ENCODE measurements at places on chromosomes 5 and 9.

GRCh38 chr5:124264499-124264898, 481.9 kb downstream of the ZNF608 start:
- no peak for DNase-seq

DNA sequence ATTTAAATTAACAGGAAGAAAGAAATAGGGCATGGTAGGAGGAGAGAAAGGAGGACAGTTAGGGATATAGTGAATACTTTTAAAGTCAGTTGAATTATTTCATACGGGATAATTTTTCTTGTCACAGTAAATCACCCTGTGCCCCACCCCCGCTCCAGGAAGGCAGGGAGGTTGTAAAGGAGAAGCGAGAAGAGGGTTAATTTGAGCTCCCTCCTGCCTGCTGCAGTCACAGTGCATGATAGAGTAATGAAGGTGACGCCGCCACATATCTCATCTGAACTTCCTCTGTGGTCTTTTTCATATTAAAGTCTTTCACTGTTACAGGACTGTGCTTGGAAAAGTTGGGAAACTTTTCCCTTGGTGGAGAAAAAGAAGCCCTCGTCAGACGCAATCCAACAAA, 896 bp upstream of the PCSK5 start:
- DNase-seq = no peak

- DNase-seq = no peak
These were observed 118.2 kb downstream of the ENTREP1 start for GRCh38 chr9:69443178-69443577.

DNA sequence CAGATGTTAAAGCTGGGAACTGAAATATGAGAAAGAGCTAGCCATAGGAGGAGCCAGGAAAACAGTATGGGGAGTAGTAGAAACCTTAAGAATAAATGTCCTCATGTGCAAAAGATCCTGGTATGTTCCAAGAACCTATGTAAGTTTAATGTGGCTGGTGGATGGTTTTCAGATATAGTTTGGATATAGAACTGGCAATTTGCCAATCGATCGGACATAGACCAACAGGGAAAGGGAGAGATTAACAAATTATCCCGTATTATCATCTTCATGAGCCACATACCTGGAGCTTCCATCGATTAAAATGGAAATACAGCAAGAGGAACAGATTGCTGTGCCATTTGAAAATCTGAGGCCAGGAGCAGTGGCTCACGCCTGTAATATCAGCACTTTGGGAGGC, 388.7 kb downstream of the PRELID2 start:
- no peak for DNase-seq

DNA sequence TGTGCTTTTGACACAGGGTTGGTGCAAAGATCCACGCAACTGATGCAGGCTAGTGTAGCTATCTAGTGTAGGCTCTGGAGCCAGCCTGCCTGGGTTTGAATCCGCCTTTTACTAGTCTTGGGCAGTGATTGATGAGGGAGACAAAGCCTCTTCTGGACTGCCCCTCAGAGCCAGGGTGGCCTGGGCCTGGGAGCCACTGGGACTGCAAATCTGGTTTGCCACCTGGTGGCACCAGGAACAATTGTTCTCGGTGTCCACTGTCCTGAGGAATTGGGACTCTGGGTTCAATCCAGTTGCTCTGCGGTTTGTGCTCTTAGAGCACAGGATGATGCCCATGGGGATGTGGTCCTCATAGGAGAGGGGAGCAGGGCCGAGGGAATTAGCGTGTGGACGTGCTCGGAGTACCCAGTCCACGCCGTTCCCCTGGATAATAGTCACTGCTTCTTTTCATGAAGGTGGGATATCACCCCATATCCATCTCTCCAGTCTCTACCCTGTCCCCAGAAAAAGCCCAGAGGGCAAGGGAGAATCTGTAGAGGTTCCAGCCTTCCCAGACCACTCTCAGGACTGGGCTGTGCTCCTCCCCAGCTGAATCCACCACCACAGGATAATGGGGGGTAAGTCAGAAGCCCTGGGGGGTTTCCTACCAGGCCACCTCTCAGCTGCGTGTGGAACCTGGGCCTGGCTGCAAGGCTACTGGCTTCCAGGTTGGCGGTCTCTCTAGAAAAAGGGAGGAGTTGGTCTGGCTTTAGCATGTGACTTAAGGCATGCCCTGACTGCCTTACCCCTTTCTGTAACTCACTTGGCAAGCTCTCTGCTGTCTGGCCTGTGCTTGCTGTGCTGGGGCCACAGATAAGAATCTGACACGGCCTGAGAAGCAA, 1.9 kb downstream of the B4GALT7 start:
- no peak for DNase-seq

DNA sequence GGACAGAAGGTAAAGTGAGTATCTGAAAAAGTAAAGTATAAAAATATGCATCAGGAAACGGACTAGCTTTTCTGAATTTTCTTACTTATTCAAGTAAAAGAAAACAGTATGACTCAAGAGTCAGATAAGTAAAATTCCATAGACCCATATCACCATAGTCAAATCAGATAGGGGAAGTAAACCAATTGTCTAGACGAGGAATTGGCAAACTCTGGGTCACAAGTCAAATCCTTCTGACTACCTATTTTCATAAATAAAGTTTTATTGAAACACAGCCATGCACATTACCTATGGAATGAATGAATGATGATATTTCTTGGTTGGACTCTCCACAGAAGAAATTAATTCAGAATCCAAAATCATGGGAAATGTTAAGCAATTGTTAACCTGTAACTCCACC, 59.1 kb upstream of the TMC1 start:
- no peak for DNase-seq

- DNase-seq = no peak
These were observed 51.2 kb upstream of the ADRA1B start for GRCh38 chr5:159864885-159865691.

DNA sequence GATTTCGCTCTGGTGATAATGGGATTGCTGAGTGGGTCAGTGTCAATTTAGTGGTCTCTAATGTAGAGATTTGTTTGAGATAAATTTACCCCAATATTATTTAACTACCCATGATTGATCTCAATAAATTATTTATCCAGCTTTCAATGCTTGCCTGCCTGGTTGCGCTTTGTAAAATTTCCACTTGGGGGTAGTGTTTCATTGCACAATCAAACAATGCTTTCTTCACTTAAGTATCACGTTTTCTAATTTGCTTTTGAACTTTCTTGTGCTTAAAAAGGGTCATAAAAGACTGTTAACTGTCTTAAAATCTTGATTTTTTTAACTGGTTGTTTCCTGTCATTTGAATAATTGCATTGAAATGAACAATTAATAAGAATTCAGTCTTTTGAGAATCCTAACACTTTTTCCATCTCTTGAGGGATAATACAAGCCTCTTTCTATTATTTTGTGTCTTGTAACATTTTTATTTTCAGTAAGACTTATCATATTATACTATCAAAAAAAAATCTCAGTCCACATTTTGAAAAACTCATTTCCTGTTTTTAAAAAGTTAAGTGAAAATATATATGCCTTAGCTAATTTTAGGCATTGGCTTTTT, 18.7 kb downstream of the HSD17B4 start:
- no peak for DNase-seq

DNA sequence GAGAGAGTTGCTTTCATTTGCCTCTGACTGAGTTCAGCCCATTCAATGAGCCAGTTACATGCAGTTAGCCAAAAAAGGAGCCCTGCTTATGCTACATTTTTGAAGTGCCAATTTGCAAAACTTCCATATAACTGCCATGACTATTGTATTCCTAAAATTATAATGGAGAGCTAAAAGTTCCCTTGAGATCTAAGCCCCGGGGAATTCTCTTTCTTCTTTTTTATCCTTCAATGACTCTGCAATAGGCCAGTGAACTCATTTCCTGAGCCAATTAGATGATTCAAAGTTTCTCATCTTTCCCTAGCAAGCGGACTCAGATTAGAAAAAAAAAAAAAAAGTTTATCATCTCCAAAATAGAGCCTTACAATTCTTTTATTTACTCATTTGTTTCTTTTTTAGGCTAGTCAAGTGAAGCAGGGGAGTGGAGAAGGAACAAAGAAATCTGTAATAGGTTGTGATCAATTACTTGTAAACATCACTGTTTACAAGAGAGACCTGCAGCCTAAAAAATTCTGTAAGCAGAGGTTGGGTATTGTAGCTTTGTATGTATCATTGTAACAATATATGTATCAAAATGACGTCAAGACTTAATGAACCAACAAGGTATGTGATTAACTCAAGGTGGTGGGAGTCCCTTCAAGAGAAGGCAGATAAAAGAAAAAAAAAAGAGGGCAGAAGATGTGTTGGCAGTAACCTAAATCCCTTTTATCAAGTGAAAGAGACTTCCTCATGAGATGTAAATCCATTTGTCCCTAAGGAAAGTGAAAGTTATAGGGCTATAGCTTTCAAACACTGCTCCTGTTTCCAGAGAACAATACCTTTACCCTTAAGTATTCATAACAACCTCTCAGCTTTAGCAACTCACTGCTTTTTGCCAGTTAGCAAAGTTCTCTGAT, 48.7 kb upstream of the HOMER1 start:
- DNase-seq = no peak

DNA sequence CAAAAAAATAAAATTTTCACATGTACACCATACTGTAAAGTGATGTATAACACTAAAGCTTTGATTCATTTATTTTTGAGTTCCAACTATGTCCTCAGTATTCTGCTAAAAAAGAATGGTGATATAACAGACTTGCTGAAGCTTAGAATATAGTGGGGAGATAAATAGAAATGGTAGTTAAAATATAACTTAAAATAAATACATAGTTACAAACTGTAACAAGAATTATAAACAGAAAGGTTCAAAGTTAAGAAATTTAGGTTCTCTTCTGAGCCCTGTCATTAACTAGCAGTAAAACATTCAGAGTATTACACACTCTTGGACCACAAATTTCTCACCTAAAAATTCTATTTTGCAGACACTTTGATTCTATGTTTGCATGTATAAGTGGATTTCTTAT, 392.1 kb downstream of the ANXA1 start:
- no peak for DNase-seq

GRCh38 chr5:97223596-97223995, 40.5 kb upstream of the RIOK2 start:
- no peak for DNase-seq

DNA sequence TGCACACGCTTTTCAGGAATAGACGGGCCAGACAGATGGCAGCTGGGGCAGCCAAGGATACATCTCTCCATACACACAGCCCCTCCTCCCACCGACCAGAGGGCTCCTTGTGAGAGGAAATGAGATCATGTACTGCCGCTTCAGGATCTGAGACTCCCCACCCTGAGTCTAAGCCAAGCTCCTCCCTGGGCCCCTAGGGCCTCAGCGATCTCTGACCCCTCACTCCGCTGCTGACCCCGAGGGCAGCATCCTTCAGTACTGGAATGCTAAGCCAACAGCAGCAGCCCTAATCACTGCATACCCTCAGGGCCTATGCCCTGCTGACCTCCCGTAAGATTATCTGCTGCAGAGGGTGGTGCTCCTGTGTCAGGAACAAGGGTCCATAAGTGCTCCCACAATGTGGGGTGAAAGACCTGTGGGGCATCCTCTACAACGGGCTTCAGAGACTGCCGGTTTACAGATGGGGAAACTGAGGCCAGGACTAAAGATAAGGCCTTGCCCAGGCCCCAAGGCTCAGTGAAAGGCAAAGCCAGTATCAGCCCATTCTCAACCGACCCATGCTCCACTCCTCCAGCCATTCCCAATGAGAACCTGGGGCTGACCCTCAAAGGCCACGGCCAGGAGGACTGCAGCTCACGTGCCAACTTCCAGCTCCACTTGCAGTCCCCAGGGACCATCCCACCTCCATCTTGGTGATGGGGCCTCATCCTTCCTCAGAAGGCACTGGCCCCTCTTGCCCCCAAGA, 37.5 kb downstream of the BICD2 start:
- no peak for DNase-seq

- DNase-seq = no peak
These were observed 28.6 kb downstream of the CSNK1G3 start for GRCh38 chr5:123540534-123540933.

DNA sequence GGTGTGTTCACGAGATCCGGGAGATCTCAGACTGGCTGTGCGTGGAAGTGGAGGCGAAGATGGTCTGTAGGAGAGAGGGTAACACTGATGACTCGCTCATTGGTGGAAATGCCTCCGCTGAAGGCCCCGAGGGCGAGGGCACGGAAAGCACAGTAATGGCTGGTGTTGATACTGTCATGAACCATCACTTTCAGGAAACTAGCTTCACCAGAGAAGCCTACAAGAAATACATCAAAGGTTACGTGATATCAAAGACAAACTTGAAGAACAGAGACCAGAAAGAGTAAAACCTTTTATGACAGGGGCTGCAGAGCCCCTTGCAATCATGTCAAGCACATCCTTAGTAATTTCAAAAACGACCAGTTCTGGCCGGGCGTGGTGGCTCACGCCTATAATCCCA, 265.7 kb downstream of the GOLPH3 start:
- DNase-seq = no peak

DNA sequence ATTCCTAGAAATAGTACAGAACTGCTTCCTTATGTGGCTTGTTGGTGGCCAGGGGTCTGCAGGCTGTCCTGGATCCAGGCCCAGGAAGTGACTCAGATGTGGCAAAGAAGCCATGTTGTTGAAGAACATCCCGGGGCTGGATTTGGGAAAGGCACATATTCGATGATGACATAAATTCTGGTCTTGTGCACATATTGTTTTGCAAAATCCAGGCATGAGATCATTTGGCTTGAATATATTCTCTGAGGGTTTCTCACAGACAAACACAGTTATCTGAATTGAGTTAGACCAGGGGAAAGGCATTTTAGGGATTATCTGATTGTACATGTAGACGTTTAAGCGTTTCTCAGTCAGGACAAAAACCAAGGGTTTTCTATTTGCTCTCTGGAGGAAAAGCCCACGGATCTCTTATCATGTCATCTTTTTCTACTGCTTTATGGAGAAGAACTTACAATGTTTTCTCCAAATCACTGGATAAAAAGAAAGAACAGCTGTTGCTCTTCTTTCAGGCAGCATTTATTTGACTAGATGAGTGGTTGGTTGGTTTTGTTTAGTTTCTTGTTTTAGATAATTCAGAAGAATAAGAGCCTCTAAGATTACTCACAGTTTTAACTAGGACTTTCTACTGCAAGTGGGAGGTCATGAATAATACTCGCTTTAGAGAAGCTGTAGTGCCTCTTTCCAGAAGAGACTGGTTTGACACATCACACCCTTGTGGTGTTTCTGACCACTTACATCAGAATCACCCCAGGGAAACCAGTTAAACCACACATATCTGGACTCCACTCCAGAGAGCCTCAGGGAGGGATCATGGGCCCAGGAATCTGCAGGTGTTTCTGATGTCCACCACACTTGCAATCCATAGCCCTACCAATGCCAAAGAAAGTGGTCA, 29.5 kb upstream of the LHFPL2 start:
- DNase-seq = no peak
